ENCODE measurements at places on chromosomes 5 and 9. TPM values are rescaled to one million over a fixed set of nuclear protein-coding genes. Genes with fewer than 3 reads are reported as not detected.

MIER3 gene
- 19.6 TPM for total RNA-seq

GRCh38 chr9:133709015-133709611, 29.0 kb downstream of the SARDH start:
- no peak for DNase-seq

DNA sequence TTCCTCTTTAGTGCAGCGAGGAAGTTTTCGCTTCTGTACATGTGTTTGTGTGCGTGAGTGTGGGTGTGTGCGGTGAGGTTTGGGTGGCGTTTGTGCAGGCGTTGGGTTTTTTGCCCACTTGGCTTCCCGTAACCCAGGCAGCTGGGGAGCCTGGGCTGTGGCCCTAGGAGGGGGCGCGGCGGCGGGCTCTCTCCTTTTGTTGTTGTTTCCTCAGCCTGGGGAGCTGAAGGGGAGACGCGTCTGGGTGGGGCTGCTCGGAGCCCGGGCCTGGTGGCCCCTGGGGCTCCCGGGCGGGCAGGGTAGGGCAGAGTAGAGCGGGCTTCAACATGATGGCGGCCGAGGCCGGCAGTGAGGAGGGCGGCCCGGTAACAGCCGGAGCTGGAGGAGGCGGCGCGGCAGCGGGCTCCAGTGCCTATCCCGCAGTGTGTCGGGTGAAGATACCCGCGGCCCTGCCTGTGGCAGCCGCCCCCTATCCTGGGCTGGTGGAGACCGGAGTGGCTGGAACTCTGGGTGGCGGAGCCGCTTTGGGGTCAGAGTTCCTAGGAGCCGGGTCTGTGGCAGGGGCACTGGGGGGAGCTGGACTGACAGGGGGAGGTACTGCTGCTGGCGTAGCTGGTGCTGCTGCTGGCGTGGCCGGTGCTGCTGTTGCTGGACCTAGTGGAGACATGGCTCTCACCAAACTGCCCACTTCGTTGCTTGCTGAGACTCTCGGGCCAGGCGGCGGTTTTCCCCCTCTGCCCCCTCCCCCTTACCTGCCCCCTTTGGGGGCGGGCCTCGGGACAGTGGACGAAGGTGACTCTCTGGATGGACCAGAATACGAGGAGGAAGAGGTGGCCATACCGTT, 665 bp downstream of the RASA1 start:
- peak; percentile 91 for DNase-seq

DNA sequence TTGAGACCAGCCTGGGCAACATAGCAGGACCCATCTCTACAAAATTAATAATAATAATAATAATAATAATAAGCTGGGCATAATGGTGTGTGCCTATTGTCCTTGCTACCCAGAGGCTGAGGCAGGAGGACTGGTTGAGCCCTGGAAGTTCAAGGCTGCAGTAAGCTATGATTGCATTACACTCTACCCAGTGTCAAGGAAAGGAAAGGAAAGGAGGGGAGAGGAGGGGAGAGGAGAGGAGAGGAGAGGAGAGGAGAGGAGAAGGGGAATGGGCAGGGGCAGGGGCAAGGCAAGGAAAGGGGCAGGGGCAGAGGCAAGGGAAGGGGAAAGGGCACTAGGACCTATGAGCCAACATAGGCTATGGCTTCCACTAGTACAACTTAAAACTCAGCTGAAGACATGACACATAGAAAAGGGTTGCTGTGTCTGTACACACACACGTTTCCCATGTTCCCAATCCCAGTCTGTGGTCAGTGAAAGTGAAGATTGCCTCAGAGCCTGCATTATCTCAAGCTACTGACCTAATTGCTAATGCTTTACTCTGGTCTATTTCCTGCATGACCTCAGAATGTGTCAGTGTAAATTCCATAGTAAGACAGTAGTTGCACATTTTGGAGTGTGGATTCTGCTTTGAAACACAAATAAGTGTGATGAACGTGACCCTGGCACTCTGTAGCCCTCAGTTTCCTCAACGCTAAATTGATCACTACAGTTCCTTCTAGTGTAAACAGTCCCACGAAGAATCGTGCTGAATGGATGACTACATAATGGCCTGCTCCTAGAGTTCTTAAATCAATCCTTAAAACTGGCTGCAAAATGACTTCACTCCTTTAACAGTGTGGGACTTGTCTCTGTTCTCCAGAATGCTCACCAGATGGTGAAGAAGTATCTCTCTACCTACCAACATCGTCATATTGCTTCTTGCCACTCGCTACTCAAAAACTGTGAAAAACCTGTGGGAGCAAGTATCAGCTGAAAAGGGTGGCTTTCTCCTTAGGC, 497.0 kb downstream of the RAB3C start:
- no peak for DNase-seq

DNA sequence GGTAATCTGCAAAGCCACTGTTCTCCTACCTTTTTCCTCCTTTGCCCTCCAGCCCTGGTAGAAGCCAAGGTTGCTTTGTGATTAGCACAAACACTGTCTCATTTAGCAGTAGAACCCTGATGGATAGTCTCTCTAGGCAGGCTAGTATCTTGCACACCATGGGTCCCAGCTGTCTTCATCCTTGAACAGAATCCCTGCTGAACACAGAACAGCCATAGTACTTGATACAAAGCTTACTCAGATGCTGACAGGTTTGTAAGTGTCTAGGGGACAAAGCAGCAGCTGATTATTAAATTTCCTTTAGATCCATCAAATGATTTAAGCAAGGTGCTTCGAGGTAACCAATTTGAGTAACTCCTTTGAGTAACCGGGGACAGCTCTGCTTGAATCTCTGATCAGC, 163.7 kb upstream of the PPP1R2B start:
- no peak for DNase-seq

- peak; percentile 1 for DNase-seq
Observed at GRCh38 chr9:129907201-129907600, 71.9 kb downstream of the USP20 start.

Measured in mesenteric fat pad (tissue), 1 donor.